ENCODE measurements at places on chromosomes 11 and 22.
A peak's percentile ranks its signal among the peaks of the same experiment; 100 is the strongest.

DNA sequence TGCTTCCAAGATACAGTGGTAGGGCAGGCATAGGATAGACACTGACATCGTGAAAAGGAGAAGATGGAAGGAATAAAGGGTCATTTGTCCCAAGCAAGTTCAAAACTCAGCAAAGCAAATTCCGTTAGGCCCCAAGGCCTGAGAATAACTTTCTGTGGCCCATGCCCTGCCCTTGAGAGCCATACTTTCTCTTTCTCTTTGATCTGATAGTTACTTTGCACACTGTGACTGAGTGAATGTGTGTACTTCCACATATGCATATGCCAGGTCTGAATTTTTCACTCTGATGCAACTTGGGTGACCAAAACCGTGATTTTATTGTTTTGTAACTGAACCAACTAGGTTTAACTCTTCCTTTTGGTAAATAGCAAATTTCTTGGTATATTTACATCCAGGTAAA is 371.5 kb downstream of the RAB38 start:
- DNase-seq: no peak

DNA sequence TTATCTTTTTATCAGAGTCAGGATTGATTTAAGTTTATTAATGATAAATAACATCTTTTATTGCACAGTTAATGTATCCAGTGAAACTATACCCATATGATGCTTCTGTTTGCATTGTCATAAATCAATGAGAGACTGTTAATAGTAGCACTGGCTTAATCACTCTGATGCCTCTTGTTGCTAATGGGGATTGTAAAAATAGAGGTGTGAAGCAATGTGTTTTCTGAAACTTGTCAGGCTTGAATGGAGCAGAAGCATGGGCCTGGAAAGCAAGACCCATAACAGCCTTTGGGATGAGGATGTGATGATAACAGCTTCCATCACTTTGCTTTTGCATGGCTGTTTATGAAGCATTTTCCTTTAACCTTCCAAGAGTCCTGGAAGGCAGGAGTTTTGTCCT is 319.7 kb downstream of the DDX10 start:
- no peak for DNase-seq

- peak; percentile 24 for DNase-seq
Observed at GRCh38 chr22:28442711-28443525, 236.7 kb downstream of the TTC28 start.

- DNase-seq: no peak
Observed at GRCh38 chr11:88813233-88813915, 252.4 kb downstream of the GRM5 start.

GRCh38 chr22:24703101-24703500 is 71.4 kb downstream of the PIWIL3 start:
- no peak for DNase-seq

DNA sequence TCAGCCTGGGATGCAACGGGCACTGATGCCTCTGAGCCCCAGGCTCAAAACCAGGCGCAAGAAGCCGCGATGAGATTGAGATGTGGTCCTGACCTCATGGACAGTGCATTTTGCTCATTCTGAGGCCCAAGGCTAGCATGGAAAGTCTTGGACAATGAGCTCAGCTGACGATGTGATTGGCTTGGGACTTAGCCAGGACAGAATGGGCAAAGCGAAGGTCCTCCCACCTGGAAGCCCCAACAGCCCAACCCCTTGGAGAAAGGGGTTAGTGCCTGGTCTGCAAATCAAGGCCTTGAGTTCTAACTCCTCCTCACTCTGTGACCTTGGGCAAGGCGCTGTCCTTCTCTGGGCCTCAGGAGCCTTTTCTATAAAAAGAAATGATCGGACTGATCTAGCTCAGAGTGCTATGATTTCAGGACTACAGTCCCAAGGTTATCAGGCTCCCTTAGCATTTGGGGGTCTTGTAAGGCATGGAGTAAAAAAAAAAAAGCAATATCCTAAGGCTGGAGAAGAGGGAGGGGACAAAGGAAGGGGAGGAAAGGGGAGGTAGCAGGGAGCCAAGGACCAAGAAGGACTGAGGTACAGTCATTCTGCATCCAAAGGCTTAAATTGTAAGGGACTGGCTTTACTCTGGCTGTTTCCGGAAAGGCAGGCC is 2.7 kb downstream of the SLC43A3 start:
- DNase-seq: no peak

GRCh38 chr22:36425977-36426523 is 38.3 kb upstream of the MYH9 start:
- no peak for DNase-seq

- DNase-seq: no peak
Observed at GRCh38 chr11:11608783-11609232, 13.0 kb downstream of the GALNT18 start.

DNA sequence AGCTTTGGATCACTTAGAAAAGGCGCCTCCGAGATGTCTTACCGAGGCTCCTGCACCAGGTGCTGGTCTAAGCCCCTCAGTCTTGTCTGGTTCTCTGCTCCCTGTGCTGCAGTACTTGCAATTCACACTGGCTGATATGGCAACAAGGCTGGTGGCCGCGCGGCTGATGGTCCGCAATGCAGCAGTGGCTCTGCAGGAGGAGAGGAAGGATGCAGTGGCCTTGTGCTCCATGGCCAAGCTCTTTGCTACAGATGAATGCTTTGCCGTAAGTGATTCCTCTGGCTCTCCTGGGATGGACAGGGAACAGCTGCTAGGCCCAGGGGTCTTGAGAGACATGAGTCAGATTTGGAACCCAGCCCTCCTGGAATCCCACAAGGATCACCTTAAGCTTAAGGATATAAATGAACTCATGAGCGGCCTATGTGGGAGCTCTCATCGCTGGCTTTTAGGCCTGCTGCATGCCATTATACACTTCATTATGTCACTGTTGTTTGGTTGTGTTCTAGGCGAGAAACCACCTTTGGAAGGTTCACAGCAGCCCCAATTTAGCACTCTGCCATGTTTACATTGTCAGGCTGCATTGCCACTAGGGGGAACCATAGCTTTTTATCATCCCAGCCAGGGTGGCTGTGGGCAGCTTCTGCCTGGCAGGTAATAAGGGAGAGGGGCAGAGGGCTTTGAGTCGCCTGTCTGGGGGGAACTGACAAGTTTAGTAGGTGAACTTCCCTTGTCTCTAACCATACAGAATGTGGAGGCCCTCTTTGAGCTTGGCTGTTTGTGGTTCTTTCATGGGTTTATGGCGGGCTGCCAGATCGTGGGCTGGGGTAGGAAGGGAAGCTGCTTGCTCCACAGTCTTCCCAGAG is 8.5 kb downstream of the ACAD8 start:
- DNase-seq: no peak

DNA sequence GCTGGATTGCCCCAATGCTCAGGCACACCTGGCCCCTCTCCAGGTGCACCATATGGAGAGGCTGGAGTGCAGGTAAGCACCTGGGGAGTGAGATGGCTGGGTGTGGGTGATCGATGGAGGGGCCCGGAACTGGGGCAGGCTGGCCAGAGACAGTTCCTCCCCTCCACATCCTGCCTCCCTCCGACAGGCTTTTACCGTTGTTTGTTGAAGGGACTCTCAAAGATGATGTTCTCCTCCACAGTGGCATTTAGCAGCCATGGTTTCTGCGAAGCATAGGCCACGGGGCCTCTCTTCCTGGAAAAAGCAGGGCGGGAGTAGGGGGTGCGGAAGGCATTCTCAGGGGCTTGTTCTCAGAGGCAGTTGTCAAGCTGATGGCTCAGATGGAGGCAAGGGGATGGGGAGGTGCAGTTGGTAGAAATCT is 25.9 kb upstream of the KCNJ11 start:
- no peak for DNase-seq

Data from frontal cortex (tissue), 4 donors.